ENCODE measurements at places on chromosomes 11 and 22.

GRCh38 chr22:37298748-37299495, 16.6 kb downstream of the CYTH4 start:
- DNase-seq = no peak

DNA sequence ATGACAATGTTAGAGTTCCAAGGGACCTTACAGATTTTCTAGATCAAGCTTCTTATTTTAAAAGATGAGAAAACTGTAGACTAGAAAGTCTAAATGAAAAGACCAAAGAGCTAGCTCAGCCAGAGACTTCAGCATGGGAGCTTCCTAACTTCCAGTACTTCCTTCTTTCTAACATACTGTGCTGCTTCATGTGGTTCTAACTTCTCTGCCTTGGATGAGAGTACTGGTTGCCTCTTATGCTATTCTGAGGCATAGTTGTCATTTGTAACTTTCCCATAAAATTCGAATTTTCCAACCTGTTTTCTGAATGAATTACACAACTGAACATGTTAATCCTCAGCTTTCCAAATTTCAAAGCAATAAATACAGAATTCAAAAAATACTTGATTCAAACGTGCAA, 1.8 kb downstream of the MTMR2 start:
- no peak for DNase-seq

DNA sequence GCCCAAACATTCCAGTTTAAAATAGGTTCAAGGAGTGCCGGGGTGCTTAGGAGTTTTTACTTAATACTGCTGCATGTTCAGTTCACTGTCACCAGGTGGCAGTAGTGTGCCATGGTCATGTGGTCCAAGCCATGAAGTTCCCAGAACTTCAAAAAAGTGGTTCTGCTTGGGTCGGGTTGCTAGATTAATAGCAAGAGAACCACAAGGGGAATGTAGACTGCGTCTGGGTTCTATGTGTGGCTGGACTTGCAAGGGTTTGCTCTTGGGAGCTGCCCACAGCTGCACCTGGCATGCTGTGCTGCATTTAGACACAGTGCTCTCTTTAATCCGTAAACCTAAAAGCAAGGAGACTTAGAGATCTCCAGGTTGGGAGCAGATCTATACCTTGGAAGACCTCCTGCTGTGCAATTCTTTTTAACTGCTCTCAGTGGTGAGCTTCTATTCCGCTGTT, 6.5 kb upstream of the SPON1 start:
- peak; percentile 41 for DNase-seq

DNA sequence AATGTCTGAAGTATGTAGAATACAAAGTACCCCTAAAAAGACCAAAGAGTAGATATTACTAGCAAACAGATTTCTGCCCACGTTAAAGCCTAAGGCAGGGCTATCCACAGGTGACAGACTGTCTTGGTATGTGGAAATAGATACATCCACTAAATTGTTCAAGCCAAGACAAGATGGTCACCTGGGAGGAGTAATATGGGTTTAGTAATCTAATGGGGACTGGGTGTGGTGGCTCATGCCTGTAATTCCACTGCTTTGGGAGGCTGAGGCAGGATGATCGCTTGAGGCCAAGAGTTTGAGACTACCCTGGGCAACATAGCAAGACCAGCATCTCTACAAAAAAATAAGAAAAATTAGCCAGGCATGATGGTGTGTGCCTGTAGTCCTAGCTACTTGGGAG, 7.5 kb downstream of the SGSM3 start:
- DNase-seq = no peak

- DNase-seq = no peak
These were observed 12.4 kb upstream of the PRRG4 start for GRCh38 chr11:32817181-32817851.

GRCh38 chr11:76701294-76702040, 30.9 kb upstream of the LRRC32 start:
- DNase-seq = no peak

GRCh38 chr11:84899740-84900139, 727.4 kb downstream of the DLG2 start:
- DNase-seq = no peak

DNA sequence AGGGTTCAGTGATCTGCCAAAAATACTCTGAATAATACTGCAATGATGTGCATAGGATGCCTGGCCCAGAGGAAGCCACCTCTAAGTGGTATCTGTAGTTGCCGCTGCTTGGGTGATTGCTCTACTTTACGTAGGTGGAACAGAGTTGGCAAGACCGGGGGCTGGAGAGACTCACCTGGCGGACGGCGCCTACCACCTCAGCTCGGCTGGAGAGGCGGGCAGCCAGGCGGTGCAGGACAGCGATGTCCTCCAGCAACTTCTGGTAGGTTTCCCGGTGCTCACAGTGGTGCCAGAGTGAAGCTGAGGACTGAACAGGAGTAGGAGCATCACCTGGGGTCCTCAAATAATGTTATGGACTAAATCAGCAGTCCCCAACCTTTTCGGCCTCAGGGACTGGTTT, 34.5 kb upstream of the LYVE1 start:
- DNase-seq = no peak

GRCh38 chr11:2800655-2801531, 84.7 kb downstream of the CDKN1C start:
- no peak for DNase-seq

DNA sequence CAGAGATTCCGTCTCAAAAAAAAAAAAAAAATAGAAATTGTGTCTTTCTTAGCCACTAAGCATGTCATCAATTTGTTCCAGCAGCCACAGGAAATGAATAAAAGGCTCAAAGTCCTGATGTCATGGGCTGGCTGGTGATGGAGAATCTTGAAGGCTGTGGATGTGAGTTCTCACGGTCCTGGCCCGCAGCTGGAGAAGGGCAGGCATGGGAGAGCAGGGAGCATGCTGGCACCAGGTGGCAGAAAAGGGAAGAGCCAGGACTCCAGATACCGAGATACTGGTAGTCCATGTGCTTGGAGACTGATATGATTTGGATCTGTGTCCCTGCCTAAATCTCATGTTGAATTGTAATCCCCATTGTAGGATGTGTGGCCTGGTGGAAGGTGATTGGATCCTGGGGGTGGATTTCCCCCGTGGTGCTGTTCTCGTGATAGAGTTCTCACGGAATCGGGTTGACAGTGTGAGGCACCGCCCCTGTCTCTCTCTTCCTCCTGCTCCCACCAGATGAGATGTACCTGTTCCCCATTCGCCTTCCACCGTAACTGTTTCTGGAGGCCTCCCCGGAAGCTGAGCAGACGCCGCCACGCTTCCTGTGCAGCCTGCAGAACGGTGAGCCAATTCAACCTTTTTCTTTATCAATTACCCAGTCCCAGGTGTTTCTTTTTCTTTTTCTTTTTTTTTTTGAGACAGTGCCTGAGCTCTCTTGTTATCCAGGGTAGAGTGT, 18.1 kb downstream of the MRGPRD start:
- DNase-seq = no peak

DNA sequence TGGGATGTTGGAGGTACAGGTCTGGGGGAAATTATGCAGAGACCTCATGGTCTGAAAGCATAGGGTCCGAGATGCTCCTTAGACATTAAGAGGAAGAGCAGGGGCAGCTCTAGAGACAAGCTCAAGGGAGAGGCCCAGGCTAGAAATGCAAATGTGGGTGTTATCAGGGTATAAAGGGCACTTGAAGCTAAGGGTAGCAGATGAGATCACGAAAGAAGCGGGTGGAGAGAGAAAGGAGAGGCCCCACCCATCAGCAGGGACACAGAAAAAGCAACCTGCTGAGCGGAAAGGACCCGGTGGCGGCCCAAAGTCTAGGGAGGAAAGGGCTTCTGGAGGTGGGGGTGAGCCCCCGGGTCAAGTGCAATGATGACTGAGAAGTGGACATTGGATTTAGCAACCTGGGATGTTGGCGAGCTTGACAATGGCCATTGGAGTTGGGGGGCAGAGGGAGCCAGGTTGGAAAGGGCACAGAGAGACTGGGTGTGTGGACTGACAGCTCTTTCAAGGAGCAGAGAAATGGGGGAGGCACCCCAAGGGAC, 8.9 kb downstream of the TMPRSS6 start:
- DNase-seq = no peak

- DNase-seq = no peak
These were observed 86.9 kb upstream of the PARVA start for GRCh38 chr11:12290477-12290922.

DNA sequence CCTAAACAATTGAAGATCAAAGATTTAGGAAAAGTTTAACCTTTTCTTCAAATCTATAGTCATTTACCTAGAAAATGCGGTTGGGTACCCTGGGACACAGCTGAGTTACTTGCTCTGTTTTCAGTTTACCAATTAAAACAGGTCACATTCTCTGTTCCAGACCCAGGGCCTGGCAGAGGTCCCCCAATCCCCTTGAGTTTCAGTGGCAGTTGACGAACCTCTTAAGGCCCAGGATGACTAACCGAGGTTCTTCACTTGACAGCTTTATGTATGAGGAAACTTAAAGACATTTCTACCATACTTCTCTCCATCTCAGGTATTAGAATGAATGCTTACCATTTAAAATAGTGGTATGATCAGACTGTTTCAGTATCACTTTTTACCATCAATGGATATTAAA, 16.3 kb downstream of the LDHAL6A start:
- DNase-seq = no peak

GRCh38 chr11:121149116-121149515, 48.1 kb downstream of the TECTA start:
- DNase-seq = no peak

DNA sequence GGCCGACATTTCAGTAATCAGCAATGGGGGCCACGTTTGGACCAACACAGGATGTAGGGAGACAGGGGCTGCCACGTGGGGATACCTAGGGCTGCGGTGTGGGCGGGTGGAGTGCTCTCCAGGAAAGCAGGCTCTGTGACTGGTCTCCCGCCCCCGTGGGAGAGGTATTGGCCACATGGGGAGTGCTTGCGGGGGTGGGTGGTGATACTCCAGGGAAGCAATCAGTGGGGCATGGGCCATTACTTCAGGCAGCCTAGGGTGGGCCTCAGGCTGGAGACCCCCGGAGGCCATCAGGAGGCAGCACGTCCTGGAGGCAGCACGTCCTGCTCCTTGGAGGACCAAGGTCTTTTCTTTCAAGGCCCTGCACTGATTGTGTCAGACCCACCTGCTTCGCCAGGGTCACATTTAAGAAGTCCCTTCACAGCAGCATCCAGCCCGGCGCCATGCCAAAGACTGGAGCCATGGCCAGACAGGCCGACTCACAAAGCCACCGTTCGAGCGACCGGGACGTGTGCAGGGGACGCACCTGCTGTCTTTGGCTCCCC, 3.0 kb upstream of the MUC2 start:
- DNase-seq = no peak

- DNase-seq = no peak
These were observed 121.5 kb upstream of the TEAD1 start for GRCh38 chr11:12552692-12553091.

- peak; percentile 8 for DNase-seq
These were observed 59.4 kb downstream of the ACER3 start for GRCh38 chr11:76919887-76920746.

GRCh38 chr22:44956840-44957767, 52.7 kb downstream of the PHF21B start:
- no peak for DNase-seq

GRCh38 chr11:128854841-128855240, 12.3 kb downstream of the KCNJ1 start:
- DNase-seq = no peak

GRCh38 chr11:86418106-86418505, 43.4 kb downstream of the CCDC81 start:
- DNase-seq = no peak

DNA sequence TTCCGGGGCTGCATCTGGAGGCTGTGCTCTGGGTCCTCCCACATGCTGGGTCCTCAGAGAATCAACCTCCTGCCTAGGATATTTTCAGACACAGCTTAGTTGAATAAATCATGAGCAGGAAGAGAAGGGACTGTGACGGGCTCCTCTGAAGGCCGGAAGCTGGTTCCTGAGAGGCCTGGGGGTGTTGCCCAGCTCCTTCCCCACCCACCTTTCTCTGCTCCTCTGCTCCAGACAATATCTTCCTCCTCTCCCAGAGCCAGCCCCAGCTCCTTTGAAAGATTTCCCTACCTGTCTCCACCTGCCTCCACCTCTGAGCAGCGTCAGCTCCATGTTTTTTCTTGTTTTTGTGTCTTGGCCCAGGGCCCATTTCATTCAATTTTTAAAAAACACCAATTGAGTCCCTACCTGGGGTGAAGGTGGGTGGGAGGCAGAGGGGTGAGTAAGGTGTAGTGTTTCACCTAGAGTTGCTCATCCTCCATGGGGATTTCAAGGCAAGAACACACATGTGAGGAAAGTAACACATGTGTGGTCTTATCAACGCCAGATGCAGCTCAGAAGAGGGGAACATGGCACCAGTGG, 24.8 kb upstream of the THY1 start:
- DNase-seq = no peak

- no peak for DNase-seq
These were observed 7.3 kb downstream of the ARHGAP8 start for GRCh38 chr22:44759430-44760310.

GRCh38 chr11:22467741-22468140, 129.6 kb downstream of the SLC17A6 start:
- no peak for DNase-seq

DNA sequence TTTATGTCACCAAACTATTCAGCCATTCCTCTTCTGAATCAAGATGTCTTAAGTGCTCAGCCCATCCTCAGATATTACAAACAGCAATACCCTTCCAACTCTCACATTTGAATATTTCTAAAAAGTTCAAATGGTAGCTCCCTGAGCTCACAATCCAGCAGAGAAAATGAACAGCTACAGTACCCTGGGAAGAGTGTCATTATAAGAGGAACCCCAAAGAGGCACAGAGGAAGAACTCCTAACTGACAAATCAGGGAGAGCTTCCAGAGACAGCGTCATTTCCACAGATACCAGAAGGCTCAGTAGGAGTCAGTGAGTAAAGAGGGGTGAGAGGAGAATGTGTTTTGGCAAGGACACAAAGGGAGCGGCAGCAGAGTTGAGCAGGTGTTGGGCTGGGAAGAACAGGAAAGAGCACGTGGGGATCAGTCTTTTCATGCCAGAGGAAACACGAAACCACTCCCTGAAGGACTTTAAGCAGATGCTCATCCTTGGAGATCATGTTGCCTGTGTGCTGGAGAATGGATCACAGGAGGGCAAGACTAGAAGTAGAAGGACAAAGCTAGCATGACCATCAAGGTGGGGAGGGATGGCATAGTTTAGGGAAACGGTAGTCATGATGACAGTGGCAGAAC, 4.3 kb downstream of the CLTCL1 start:
- no peak for DNase-seq

GRCh38 chr22:49724893-49725489, 102.7 kb downstream of the BRD1 start:
- DNase-seq = peak; percentile 56

DNA sequence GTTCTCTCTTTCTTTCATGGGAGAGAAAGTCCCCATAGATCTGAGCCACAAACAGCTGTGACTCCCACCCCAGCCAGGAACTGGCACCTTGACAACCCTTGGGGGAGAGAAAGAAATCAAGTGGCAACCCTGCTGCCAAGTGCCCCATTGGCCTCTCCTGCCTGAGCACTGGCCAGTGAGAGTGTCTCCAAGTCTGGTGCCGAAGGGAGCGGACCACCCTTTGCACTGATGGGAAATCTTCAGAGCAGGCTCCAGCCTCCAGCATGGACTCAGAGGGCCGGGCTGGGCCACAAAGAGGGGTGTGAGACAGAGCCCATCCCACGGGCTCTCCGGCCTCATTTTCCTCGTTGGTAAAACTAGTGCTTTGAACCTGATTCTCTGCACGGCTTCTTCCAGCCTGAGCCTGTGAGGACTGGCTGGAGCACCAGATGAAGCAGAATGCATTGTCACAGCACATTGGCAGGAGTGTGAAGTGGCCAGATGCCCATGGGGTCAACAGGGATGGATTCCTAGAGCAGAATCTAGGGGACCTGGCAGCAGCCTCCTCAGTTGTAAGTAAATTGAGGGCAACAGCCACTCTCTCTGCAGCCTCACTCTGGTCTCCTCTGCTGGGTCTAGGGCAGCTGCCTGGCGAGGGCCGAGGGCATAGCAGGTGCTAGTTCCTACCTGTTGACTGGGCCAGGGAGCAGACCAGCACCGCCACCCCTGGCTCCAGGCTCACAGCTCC, 81.4 kb downstream of the TRIM29 start:
- DNase-seq = no peak
